ENCODE measurements at places on chromosomes 13 and 19.
A peak's percentile ranks its signal among the peaks of the same experiment; 100 is the strongest.

GRCh38 chr19:4519521-4520277 lies 1.4 kb upstream of the PLIN4 start:
- DNase-seq = peak; percentile 34

DNA sequence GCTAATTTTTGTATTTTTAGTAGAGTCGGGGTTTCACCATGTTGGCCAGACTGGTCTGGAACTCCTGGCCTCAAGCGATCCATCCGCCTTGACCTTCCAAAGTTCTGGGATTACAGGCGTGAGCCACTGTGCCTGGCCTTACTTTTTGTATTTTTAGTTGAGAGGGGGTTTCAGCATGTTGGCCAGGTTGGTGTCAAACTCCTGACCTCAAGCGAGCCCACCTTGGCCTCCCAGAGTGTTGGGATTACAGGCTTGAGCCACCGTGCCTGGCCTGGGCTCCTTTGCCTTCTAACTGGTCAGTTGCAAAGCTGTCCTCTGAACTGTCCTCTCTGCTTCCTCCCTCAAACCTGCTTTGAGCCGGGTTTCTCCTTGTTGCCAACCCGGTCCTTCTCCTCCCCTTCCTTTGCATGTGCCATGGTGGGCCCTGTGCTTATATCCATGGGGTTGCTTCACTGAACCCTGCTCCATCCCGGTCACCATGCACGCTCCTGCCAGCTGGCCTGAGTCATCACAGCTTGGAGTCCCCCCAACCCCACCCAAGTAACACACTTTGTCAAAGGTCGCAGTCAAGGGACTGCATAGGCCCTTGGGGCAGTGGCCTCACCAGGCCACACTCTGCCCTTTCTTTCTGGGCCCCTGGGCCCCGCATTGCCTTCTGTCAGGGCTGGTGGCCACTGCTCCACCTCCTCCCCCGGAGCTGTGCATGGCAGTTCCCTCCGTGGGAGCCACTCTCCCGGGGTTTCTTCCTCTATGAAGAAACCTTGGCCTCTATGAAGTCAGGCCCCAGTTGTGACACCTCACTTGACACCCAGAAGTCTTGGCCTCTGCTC lies 21.2 kb downstream of the WTIP start:
- no peak for DNase-seq

DNA sequence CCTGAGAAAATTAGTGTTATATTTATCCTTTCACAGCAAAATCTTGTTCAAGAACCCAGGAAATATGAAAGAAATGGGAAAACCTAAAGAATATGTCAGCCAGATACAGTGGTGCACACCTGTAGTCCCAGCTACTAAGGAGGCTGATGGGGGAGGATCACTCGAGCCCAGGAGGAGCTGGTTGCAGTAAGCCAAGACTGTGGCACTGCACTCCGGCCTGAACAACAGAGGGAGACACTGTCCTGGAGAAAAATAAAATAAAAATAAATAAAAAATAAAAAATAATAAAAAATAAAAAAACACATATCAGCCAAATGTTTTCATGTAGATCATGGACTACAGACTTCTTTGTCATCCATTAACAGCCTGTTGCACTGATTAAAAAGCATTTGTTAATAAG lies 244.8 kb upstream of the KLHL1 start:
- no peak for DNase-seq

- DNase-seq = no peak
These were observed 30.0 kb downstream of the FLT1 start for GRCh38 chr13:28464861-28465460.

GRCh38 chr13:39577838-39578491 lies 25.0 kb downstream of the LHFPL6 start:
- peak; percentile 60 for DNase-seq

GRCh38 chr13:101739382-101740178 lies 287.1 kb downstream of the ITGBL1 start:
- DNase-seq = no peak

- DNase-seq = peak; percentile 98
These were observed at the start of gene TPM4 for GRCh38 chr19:16076154-16076957. Gene TPM4 (plus strand): TSS chr19:16076495. CDS start chr19:16076566, 71 bp downstream.

GRCh38 chr19:49887665-49888509 lies 8.8 kb downstream of the IL4I1 start:
- DNase-seq = no peak

DNA sequence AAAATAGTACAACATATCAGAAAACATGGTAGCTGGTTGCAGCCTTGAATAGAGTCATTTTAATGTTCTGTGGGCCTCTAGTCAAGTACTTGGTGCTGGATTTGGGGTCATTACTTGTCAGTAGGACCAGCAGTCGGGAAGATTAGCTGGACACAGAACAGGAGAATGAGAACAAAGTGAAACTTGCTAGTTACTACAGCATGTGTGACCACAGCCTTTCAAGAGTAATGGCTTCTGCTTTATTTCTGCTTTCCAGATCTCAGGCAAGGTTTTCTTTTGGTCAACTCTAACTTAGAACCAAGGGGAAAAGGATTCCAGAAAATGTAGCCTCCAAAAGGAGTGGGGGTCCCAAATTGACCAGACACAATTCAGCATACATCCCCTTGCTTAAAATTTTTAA lies 17.1 kb upstream of the VWA8 start:
- no peak for DNase-seq

DNA sequence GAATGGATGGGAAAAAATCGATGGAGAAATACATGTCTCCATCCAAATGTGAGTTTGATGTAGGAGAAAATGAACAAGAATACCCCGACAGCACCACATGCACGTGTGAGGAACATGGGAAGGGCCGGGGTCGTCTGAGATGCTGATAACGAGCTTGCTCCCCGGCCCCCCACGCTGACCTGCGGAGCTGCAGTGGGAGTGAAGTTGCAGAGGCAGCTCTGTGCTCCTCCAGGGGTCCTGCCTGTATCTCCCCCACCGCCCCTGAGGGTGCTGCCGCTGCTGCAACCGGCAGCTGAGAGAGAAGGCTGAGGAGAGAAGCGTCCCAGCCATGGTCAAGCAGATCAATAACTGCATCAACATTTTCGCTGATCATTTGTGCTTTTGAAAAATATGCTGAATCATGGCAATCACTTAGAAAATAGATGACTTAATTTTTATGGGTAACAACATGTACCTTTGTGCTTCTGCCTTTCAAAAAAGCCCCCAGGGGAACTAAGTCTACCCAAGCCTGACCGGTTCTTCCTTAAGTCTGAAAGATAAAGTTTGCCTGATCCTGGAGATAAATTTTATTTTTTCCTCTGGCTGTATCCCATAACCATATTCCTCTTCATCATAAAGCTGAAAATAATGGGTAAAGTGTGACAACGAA lies 18.2 kb upstream of the NAXD start:
- peak; percentile 29 for DNase-seq

GRCh38 chr19:4537953-4538600 lies 1.8 kb downstream of the LRG1 start:
- DNase-seq = no peak

DNA sequence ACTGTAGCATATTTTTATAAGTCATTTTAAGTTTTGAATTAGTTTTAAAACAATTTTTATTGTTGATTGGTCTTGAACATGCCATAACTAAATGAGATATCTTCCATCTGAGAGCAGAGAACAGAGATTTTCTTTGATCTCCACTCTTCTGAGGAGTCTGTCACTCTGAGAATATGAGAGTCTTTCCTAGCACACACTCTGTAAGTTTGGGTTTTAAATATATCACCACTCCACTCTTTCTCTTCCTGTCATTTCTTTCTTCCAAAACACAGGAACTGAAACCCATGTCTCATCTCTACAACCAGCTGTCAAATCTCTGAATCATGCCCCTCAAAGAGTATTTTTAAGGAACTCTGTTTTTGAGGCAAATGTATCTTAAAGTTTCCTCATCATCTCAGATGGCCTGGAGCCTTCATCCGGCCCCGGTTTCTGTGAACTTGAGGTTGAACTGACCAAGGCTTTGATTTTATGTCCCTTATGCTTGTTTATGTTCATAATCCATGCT lies 698.2 kb upstream of the SGCG start:
- DNase-seq = no peak

- no peak for DNase-seq
These were observed 90.9 kb downstream of the TEX29 start for GRCh38 chr13:111411151-111411858.

GRCh38 chr13:28423010-28423409 lies 71.9 kb downstream of the FLT1 start:
- peak; percentile 38 for DNase-seq

- peak; percentile 61 for DNase-seq
These were observed 86.1 kb downstream of the EDNRB start for GRCh38 chr13:77832339-77833100.

DNA sequence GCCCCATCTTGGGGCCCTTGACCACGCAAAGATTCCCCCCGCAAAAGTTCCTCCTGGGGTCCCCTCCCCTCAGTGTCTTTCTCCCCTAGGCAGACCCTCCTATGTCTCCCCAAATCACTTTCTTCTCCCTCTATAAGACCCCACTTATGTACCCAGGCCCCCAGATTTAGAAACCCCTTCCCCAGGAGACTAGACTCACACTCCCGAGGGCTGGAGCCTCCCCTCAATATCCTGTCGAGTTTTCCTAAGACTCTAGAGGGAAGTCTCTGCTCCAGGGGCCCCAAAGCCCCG lies 1.4 kb downstream of the SLC1A5 start:
- DNase-seq = no peak

- no peak for DNase-seq
These were observed 111.8 kb upstream of the EDNRB start for GRCh38 chr13:78030341-78030896.

DNA sequence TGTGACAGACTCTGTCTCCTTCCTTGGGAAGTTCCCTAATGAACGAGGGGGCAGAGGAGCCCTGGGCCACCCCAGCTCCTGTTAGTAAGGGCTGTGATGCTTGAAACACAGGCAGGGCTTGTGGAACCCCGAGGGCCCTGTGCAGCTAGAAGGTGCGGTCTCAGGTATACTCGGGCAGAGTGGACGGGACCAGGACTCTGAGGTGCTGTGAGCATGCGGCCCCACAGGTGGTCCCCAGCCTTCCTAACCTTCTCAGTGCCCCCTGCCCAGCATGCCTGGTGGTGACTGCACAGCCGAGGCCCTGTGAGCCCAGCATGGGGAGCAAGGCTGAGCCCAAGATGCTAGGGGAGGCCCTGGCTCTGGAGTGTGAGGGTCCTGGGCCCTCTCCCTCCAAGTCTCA lies 4.0 kb upstream of the SIGLEC8 start:
- DNase-seq = no peak

GRCh38 chr13:113457510-113457909 lies 4.2 kb upstream of the ADPRHL1 start:
- DNase-seq = no peak

- DNase-seq = no peak
These were observed 17.8 kb downstream of the KCTD12 start for GRCh38 chr13:76868371-76868770.

GRCh38 chr13:66218583-66218982 lies 1011.6 kb downstream of the PCDH9 start:
- no peak for DNase-seq

GRCh38 chr13:112643759-112644459 lies 45.9 kb upstream of the ATP11A start:
- no peak for DNase-seq

DNA sequence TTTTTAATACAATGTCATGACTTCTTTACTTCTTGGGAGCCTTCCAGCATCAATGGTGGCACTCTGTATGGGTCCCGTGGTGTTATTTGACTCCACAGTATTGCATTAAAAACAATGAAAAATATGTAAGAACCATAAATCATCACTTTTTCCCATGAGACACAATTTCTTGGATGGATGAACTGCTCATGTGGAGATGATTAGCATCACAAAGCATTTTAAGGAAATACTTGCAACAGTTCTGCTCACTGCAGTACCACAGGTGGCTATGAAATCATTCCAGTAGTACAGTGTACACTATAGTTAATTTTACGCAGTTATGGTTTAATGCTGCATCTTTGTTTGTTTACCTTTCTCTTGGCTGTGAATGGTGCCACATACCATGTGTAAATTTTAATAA lies 37.2 kb upstream of the C1QTNF9B start:
- DNase-seq = no peak

DNA sequence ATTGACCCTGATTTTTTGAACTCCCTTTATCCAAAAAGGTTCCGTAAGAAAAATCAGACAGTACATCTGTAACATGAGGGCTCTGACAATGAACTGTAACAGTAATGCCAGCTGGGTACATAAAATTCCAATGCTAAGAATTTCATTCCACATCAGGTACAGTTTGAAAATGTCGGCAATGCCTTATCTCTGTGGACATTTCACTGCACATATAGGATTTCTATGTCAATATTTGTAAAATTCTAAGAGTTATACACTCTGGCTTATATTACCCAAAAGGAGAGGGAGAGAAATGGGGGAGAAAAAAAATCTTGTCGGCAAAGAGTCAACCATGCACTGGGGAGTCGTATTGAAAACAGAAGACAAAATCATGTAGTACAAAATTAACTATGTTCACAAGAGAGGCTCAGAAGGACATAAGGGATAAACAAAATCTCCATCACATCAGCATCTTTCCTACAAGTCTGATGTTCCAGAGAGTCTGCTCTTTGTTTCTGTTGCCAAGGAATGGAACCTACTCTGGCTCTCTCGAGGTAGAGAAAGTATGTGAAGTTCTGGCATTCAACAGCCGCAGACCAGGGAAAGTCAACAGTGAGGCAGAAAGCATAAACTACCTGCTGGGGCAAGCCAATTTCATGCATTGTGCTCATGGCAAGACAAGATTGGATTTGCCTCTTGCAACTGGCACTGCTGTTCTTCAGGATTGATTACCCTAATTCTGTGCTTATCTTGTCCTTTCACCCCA lies 72.4 kb downstream of the STARD13 start:
- peak; percentile 57 for DNase-seq

DNA sequence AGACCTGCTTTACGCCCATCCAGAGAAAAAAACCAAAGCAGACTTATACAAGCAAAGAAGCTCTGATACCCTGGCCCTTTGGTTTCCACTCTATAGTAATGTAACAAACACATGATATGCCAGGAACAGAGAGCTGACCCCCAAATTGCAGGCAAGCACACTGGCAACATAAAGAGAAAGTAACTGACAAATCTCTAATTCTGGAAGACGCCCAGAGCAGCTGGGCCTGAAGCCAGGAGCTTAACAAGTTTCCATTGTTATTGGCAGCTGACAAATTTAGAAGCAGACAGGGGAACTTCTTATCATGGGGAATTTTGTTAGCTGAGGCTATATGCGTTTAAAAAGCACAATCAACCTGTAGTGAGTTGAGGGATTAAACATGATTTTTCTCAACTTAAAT lies 158.0 kb downstream of the DLEU7 start:
- DNase-seq = peak; percentile 59

DNA sequence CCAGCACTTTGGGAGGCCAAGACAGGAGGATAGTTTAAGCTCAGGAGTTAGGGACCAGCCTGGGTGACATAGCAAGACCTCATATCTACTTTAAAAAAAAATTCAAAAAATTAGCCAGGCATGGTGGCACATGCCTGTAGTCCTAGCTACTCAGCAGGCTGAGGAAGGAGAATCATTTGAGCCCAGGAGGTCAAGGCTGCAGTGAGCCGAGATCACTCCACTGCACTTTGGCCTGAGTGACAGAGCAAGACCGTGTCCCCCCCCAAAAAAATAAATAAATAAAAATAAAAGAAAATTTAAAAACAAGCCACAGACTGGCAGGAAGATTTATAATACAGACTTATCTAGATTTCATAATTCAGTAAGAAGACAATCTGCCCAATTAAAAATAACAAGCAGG lies 14.8 kb downstream of the PSPC1 start:
- no peak for DNase-seq
